ENCODE measurements at places on chromosomes 16 and 17. TPM values are rescaled to one million over a fixed set of nuclear protein-coding genes. Genes with fewer than 3 reads are reported as not detected.

Gene RNF112
- total RNA-seq, result 0.20 TPM

Gene NOG
- total RNA-seq, result 0.57 TPM

Gene DRC7
- total RNA-seq, result not detected

Gene HSD17B2
- not detected for total RNA-seq

Gene TAT
- not detected for total RNA-seq

Gene HSD17B1
- 0.37 TPM for total RNA-seq

Gene HSD11B2
- 1.2 TPM for total RNA-seq

Gene HOXB1
- total RNA-seq, result not detected

Gene ENPP7
- total RNA-seq, result not detected

Gene BRICD5
- 2.9 TPM for total RNA-seq

Gene KCNH6
- total RNA-seq, result not detected

- no peak for DNase-seq
Observed at GRCh38 chr17:77701996-77702395, 256.5 kb upstream of the TNRC6C start.

DNA sequence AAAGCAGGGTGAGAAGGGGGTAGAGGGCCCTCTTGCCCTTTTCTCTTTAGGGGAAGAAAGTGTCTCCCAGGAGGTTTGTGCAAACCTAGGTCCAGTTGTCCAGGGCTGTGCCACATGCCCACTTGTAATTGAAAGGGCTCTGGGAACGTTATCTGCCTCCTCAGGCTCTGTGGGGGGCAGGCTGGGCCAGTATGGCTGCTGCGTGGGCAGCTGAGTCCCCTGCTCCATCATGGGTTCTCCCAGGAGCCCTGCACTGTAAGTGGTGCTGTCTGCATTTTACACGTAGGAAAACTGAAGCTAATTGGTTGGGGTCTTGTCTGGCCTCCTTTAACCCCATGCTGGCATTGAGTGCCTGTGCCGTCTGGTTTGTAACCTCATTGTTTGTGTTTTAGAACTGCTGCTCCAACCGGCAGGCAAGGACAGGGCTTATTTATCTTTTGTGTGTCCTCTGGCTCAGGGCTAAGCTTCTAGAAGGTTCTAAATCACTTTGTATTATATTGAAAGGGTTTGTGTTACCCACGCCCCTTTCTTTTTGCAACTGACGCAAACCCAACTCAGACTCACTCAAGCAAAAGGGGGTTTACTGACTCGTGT lies 117.7 kb upstream of the CIBAR2 start:
- no peak for DNase-seq

DNA sequence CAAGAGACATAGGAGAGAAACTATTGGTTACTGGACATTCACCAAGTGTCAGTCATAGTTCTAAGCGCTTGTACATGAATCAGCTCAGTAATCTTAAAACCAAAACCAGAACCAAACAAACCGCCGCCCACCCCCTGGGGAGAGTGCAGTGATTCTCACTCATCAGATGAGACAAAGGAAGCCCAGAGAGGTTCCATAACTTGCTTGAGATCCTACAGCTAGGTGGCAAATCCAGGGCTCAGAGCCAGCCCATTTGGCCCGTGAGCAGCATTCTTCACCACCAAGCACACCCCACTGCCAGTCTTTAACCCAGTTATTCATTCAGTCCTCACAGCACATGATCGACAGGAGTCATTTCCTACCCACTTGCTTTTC lies 37.2 kb upstream of the RGS9 start:
- DNase-seq, result peak; percentile 38

GRCh38 chr16:85637808-85638647 lies 24.9 kb downstream of the GSE1 start:
- DNase-seq, result no peak

DNA sequence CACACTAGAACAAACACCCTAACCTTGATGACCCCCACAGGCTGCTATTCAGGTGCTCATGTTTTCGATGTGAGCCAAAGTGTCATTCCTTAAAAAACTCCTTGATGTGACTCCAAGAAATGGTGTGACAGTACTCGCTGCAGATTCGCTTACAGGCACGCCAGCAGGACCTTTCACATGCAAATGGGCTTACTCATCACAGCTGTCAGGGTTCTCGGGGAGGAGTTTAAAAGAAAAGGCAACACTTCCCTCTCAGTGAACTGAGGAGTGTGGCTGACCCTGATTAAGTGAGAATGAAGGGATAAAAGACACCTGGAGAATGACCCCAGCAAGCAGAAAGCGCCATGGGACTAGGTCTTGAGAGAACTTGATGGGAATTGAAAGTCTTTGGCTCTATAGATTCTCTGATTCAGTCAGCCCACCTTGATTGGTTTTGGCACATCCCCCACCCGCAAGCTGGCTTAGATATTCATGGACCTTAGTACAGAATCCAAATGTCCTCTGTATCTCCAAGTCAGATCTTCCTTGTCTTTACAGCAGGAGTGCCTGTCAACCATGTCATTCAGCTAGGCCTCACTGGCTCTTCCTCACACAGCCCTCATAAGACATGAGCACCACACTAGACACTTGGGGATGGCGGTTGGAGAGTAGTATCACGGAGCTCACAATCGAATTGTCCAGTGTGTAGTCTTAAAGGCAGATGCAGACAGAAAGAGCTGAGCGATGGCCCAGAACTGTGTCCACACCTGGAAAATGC lies 82.6 kb downstream of the HIC1 start:
- no peak for DNase-seq

- DNase-seq, result no peak
Observed at GRCh38 chr17:67829331-67829730, 4.0 kb downstream of the BPTF start.

GRCh38 chr17:66431910-66432309 lies 129.5 kb downstream of the PRKCA start:
- no peak for DNase-seq

- no peak for DNase-seq
Observed at GRCh38 chr17:62986549-62986948, 20.5 kb downstream of the TANC2 start.

DNA sequence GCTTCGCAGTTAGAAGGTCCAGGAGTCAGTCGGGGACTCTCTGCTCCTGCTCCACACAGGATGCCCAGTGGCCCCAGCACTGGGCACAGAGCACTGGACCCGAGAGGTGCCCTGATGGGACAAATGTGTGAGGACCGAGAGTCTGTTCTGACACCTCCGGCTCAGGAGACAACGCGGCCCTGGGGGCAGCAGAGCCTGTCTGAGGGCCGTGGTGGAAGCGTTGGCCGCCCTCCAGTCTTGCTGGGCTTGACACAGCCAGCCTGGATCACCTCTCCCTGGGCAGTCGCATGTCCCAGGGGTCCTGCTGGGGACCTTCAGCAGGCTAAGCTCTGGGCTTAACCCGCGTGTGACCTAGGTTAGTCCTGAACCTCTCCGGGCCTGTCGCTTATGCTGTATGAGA lies 23.1 kb downstream of the LGALS9 start:
- DNase-seq, result no peak

DNA sequence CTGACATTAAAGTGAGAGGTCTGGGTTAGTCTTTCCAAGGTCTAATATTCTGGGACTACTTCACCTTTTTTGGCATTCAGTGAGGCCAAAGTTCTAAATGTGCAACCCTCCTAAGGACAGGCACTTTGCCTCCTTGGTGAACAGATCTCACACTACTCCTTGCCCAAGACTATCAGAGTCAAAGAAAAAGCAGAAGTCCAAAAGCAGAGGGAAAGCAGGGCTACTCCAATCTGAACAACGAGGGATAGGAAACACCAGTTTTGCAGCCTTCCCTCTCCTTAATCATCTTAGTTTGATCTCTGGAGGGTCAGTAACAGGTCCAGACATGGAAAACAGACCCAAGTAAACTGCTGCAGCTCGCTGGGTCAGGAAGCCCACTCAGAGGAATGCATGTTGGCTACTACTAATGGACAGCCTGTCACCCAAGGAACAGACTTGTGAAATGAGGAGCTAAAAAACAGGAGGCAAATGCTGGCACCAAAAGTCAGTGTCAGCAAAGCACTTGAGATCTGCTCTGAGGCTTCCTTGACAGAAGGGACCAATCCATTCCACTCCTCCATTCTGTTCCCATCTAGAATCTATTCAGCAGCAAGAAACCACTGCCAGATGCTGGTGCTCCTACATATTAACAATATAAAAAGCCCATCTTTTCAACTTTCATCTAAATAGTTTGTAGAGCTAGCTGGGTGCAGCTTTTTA lies 29.9 kb downstream of the DCUN1D3 start:
- no peak for DNase-seq

GRCh38 chr16:15461376-15461775 lies 27.0 kb downstream of the BMERB1 start:
- DNase-seq, result no peak

GRCh38 chr16:68786685-68787418 lies 49.8 kb downstream of the CDH1 start:
- DNase-seq, result no peak

DNA sequence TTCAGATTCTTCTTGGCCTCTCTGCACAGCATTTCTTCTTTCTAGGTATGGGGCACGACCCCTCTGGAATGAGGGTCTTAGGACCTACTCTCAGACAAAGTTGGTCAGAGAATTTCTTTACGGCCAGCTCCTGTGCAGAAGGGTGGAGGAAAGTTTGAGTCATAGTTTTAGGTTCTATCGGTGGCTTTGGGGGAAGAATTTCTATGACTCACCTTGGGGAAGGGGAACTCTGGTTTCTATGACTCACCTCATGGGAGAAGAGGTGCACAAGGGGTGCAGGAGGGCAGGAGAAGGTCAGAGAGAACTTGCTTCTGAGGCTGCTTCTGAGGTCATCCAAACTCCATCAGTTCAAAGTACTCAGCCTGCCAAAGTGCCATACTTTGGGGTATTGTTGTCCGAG lies 2.5 kb upstream of the ABCC12 start:
- DNase-seq, result no peak

DNA sequence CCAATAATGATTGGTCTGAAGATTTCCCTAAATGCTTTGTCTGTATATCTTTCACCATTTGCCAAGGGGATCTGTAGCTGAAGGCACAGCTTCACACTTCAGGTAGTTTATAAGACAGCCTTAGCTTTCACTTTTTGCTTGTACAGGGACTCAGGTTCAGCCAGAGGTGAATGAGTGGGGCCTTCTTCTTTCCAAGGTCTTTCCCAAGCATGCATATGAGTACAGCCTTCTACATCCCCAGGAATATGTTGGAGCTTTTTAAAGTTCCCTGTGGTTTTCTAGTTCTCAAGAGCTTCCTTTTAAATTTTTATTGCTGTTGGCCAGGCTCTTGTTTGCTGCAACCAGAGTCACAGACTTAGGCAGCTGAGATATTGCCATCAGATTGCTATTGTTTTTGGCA lies 17.9 kb upstream of the SPDYE4 start:
- no peak for DNase-seq

DNA sequence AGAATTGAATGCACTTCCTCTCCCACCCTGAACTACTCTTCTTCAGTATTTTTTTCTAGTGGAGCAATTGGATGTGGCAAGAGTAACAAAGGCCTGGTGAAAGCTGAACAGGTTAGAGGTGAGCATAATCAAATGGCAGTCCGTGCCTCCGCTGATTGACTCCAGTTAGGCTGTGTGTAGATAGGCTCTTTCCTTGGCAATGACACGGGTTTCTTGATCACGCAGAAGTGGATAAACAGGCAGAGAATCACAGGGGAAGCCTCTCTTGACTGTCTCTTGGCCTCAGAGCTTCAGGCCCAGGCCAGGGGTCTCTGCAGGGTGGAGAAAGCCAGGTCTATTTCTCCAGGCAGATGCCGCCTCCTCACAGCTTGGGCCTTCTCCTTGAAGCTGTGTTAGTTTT lies 4.2 kb downstream of the CD300LB start:
- DNase-seq, result no peak

DNA sequence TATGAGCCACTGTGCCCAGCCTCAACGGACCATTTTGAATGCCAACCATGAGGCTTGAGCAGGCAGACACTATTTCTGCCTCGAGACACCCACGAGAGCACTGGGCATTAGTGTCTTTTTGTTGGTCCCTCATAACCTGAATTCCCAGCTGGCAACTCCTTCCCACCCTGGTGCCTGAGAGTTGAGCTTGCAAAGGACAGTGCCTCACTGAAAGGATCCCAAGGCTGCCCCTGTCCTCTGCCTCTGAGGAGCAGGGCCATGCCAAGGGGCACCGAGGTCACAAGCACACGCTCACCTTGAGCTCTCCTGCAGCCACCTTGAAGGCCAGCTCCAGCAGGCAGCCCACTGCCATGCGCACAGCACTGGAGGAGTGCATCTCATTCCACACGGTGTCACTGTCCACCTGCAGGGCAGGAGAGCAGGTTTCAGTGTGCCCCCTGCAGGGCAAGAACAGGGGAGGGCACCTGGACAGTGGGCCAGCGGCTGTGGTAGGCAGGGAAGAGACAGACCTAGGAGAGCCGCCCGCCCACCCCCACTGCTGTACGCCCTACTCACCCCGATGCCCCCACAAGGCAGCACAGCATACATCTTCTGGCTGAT lies 12.8 kb downstream of the G6PC3 start:
- no peak for DNase-seq

- no peak for DNase-seq
Observed at GRCh38 chr16:80623376-80623775, 82.6 kb downstream of the DYNLRB2 start.

DNA sequence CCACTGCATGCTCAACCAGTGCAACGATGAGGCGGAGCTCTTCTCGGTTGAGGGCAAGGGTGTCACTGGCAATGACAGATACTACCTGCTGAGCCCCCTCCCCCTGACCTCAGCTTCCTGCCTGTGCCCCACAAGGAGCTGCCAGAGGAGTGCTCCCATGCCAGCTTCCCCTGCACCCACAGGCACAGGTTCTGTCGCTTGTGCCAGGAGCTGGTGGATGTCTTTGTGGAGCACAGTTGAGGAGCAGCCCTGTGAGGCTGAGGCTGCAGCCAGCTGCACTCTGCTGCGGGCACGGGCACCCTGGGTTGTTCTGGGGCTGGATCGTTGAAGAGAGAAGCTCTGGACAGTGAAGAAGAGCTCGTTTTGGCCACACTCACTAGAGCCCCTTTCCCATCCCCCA lies 165.3 kb upstream of the ZNF267 start:
- DNase-seq, result no peak

- no peak for DNase-seq
Observed at GRCh38 chr16:24736758-24737157, 7.3 kb downstream of the TNRC6A start.

- peak; percentile 66 for DNase-seq
Observed at GRCh38 chr17:38508954-38509771, 80.9 kb downstream of the ARHGAP23 start.

DNA sequence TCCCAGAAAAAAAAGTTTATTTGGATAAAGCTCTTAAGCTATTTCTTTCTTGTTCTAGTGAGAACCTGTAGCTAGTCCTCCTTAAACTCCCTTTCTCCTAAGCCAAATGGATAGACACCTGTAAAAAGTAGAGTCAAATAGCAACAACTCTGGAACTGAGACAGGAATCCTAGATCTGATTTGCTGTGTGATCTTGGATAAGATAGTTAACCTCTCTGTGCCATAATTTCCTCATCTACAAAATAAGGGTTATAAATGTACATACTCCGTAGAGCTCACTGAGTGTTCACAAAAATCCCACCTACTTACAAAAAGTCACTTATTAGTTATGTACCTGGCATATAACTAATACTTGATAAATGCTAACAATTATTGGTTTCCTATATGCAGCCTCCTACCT lies 270.3 kb downstream of the ABCC12 start:
- no peak for DNase-seq
